ENCODE measurements at places on chromosomes 12 and 14. TPM values are rescaled to one million over a fixed set of nuclear protein-coding genes. Genes with fewer than 3 reads are reported as not detected.
A peak's percentile ranks its signal among the peaks of the same experiment; 100 is the strongest.

DNA sequence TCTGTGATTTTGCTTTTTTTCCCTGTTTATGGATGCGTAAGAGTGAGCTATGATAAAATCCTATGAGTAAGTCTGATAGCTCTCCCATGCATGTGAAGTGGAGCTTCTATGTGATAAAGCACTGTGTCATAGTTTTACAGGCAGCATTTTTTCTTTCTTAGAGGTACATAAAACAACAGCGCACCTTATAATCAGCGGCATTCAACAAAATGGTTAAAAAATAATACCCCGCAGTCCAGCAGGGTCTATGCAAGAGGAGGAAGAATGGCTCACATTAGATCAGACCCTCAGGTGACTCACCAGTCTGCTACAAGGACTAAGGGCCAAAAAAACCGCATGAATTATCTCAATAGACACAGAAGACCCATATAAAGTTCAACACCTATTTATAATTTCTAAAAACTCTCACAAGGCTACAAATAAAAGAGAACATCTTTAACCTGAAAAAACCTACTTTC is 33.0 kb upstream of the TMEM179 start:
- no peak for DNase-seq

- no peak for DNase-seq
These were observed 72.2 kb downstream of the FGD4 start for GRCh38 chr12:32471591-32472001.

- DNase-seq = no peak
These were observed 1.8 kb upstream of the AKT1 start for GRCh38 chr14:104797115-104798044.

DNA sequence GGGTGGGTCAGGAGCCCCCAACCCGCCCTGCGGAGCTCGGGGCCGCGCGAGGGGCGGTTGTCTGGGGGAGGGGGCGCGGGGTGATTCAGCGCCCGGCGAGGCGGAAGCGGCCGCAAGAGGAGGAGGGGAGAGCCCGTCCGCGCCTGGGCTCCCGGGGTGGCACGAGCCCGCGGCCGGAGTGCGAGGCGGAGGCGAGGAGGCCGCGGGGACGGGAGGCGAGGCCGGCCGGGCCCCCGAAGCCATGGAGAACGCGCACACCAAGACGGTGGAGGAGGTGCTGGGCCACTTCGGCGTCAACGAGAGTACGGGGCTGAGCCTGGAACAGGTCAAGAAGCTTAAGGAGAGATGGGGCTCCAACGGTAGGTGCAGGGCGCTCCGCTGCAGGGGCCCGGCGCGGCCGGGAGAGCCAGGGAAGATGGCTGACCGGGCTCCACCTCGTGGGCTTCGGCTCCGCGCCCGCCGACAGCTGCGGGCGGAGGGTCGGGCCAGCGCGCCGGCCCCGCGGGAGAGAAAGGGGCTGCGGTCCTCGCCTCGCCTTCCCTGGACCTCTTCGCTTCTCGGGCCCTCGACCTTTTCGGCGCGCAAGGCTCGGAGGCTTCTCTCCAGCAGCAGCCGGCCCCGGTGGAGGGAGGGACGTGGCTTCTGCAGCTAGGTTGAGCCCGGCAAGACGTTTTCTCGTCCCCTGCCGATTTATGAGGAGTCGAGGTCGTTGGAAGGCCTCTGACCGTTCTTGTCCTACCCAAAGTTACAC is 677 bp downstream of the ATP2A2 start:
- DNase-seq = peak; percentile 65

DNA sequence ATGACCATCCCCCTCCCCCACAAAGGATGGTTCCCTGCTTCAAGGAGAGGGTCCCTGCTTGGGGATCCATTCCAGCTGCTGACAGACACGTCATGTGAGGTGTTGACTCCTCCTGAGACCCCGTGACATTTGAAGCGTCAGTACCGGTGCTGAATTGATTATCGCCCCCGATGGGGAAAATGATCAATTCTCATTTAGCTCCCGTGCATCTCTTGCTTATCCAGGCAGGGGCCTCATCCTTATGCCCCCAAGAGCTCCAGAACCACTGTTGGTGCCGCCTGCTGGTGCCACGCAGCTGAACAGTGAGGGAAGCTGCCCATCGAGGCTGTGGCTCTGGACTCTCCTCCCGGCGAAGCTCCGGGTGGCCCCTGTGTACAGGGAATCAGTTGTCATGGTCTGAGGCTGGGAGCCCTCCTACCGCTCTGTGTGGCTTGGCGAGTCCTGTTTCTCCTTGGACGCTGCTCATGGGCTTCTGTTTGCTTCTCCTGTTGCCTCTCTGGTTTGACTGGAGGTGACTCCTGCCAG is 4.6 kb downstream of the KIF26A start:
- DNase-seq = no peak

DNA sequence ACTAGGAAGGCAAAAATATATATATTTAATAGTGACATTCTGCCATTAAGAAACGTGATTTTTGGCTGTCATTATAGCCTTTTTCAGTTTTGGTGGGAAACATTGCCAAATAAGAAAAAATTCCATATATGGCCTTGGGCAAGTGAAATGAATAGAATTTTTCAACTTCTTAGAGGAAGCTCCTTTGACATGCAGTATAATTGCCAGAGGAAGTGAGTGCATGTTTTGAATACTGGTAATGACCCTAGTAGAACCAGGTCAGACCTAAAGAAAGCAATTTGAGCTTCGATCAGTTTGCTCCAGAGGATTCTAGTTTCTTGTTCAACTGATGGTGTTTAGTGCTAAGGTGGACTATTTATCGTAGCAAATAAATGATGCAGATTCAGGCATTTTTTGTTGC is 26.2 kb upstream of the TRIM9 start:
- no peak for DNase-seq

DNA sequence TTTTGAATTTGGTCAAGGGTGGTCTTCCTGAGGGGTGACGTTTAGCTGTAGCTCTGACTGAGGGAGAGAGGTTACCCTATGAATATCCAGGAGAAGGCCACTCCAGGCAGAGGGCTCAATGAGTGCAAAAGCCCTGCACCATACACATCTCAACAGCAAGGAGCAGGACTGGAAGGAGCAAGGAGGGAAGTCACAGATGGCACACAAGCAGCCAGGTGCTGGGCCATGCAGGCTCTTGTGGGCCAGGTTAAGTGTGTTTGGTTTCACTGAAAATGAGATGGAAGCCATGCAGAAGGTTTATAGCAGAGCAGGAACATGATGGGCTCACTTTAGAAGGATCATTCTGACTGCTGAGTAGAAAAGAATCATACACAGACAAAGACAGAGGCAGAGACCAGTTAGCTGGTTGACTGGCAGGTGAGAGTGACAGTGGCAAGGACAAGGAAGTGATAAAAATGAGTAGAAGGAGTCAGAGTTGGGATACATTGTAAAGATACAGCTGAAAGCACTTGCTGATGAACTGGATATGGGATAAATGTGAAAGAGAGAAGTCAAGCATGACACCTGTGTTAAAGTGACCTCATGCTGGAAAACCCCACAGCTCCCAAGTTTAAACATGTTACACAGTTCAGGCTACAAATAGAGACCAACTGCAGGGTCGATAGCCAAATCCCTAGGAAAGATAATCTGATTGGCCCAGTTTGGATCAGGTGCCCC is 81.2 kb downstream of the PRKD1 start:
- DNase-seq = peak; percentile 17

The MLEC gene
- polyA plus RNA-seq = 37.1 TPM

The TAPBPL gene
- polyA plus RNA-seq = 7.3 TPM

GRCh38 chr14:43056106-43056505 is 1449.4 kb downstream of the LRFN5 start:
- no peak for DNase-seq

DNA sequence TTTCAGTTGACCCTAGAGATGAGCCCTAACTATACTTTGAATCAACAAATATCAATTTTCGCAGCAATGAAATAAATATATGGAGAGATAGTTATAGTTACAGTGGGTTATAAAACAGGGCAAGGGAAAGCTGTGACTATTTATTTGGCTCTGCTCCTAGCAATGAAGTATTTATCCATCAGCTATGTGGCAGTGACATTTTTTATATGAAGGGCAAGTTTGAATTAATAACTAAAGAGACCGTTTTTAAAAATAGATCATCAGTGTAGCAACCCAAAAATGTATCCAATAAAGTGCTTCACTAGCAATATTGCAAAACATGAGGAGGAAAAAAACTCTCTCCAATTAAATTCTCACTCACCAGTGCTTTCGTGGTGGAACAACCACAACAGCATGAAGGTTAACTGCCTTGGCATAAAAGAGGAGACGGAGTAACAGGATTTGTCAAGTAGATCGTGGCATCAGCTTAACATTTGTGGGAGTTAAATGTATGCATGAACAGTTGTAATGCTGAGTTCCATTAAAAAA is 58.1 kb upstream of the NUDT4 start:
- no peak for DNase-seq

The NKX2-1 gene
- not detected for polyA plus RNA-seq

The KRT8 gene
- 391 TPM for polyA plus RNA-seq

DNA sequence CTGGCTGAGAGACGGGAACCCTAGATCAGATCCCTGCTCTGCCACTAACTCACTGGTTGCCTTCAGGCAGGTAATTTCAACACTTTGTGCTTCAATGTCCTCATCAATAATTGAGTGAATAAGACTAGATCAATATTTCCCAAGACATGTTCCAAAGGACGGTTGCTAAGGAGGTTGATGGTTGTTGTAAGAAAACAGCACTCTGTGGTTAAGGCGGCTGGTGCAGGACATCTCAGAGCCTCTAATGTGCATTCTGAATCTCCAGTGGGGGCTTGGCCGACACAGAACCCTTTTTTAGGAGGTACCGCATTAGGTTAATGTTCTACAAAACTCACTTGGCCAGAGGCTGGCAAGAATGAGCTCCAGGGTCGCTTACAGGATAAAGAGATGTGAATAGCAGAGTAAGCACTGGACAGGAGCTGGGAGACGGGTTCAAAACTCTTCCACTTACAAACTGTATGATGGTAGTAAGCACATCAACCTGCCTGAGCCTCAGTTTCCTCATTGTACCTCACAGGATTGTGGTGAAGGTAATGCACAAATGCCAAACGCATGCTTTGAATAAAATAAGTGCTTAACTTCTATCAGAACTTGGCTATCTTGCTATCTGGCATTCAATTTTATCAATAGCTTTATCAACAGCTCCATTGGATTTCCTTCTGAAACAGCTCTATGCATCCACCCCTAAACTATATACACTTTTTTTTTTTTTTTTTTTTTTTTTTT is 136.9 kb upstream of the PARP11 start:
- no peak for DNase-seq

DNA sequence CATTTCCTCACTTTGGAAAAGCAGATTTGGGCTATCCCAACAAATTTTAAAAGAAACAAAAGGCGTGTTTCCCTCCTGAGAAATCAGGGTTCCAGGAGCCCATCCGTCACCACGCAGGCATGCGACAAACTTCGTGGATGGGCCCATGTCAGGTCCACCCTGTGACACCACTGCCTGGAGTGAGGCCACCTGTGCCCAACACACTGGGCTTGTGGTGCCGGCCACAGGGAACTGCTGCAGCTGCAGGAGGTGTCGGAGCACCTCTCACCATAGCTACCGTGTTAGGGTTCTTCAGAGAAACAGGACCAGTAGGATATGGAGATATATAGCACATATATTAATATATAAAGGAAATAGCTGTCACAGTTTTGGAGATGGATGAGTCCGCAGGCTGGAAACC is 53.0 kb upstream of the BCL11B start:
- DNase-seq = no peak

- DNase-seq = peak; percentile 29
These were observed 111.6 kb downstream of the BTG1 start for GRCh38 chr12:92034083-92034482.

The ST8SIA1 gene
- polyA plus RNA-seq = 0.70 TPM

The GPX2 gene
- polyA plus RNA-seq = 19.8 TPM

- no peak for DNase-seq
These were observed 996 bp downstream of the SLC2A3 start for GRCh38 chr12:7934889-7935492.

The MIPOL1 gene
- polyA plus RNA-seq = 2.7 TPM

GRCh38 chr12:7019043-7019569 is 830 bp upstream of the LPCAT3 start:
- DNase-seq = no peak

The NGDN gene
- polyA plus RNA-seq = 42.0 TPM

DNA sequence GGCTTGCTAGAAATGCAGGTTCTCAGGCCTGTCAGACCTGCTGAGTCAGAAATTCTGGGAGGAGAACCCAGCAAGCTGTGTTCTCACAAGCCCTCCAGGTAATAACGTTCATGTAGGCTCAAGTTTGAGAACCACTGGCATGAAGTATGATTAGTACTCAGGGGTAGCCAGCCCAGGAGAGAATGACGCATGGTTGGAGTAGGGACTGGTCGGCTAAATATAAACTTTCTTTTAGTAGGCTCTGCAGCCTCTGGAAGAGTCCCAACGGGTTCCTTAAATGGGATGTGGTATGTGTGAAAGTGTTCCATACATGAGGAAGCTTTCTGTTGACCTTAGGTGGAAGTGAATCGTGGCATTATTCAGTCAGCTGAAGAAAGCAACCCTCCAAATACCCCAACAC is 209.3 kb downstream of the SLC41A2 start:
- DNase-seq = no peak

DNA sequence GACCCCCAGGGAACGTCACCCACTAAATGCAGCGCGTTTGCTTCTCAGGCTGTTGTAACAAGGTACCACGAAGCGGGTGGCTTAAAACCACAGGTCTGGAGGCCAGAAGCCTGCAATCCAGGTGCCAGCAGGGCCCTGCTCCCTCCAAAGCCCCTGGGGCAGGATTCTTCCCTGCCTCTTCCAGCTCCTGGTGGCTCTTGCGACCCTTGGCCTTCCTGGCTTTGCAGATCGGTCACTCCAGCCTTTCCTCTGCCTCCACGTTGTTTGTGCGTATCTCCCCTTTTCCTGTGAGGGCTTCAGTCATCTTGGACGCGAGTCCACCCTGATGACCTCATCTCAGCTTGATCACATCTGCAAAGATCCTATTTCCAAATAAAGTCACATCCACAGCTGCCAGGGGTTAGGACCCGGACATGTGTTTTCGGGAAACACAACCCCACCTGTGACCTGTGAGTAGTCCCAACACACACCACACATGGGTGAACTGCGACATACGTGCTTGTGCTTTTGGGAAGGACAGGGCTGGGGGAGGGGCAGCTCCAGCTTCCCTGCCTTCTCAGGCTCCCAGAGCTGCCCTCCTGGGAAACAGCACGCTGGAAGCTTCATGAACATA is 114.5 kb upstream of the NCOR2 start:
- DNase-seq = peak; percentile 32

The KANSL2 gene
- 39.5 TPM for polyA plus RNA-seq

- peak; percentile 40 for DNase-seq
These were observed 764 bp downstream of the RBM25 start for GRCh38 chr14:73058922-73059673.

GRCh38 chr12:94062796-94063635 is 85.4 kb upstream of the PLXNC1 start:
- DNase-seq = no peak

The TMBIM6 gene
- polyA plus RNA-seq = 566 TPM

DNA sequence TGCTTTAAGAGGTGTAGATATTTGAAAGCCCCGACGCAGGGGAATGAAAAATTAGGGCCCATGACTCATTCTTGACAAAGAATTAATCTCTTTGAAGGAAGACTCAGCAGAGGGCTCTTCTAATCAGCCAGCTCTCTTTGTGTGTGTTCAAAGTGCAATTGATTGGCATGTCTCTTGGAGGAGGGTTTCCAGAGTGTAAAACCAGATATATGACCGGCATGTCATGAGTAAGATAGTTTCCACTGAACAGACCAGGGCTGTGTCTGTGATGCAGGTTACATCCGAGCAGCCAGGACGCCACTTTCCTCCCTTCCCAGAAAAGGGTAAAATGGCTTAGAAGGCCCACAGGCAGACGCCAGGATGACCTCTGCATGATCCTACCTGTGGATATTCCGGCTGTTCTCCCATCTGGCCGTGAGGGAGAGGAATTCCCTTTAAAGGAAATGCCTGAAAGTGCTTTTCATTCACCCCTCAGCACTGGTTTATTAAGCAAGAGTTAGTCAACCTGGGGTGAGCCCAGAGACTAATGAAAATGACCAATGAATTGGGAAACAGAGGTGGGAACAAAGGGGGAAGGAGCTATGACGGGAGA is 7.2 kb upstream of the KRT75 start:
- DNase-seq = peak; percentile 95

The LRP1-AS gene
- polyA plus RNA-seq = not detected
